ENCODE measurements at places on chromosomes 6 and 20. TPM values are rescaled to one million over a fixed set of nuclear protein-coding genes. Genes with fewer than 3 reads are reported as not detected.

Gene RHAG
- 0.59 TPM for total RNA-seq

- no peaks in the 10 kb centered on the region for H3K4me1 ChIP-seq
- H3K4me3 ChIP-seq = no peak overlapping the region
- H3K27ac ChIP-seq = no peak overlapping the region
Observed at GRCh38 chr6:120871416-120872261, 462.6 kb downstream of the TBC1D32 start.

GRCh38 chr6:89458704-89459103 is 25.8 kb downstream of the ANKRD6 start:
- H3K4me1 ChIP-seq = no peaks in the 10 kb centered on the region
- H3K36me3 ChIP-seq = no peaks in the 10 kb centered on the region
- no peak overlapping the region for H3K27ac ChIP-seq
- no peaks in the 10 kb centered on the region for H3K27me3 ChIP-seq
- DNase-seq = no peak
- no peak overlapping the region for H3K4me3 ChIP-seq

- DNase-seq = no peak
- no peaks in the 10 kb centered on the region for H3K27me3 ChIP-seq
- no peak overlapping the region for H3K27ac ChIP-seq
- no peak overlapping the region for H3K4me3 ChIP-seq
- H3K4me1 ChIP-seq = no peaks in the 10 kb centered on the region
Observed at GRCh38 chr6:124551711-124552233, 410.5 kb upstream of the RNF217 start.

GRCh38 chr6:163389354-163389753 is 25.2 kb upstream of the QKI start:
- no peak overlapping the region for H3K27ac ChIP-seq
- no peak for DNase-seq
- no peak overlapping the region for H3K4me3 ChIP-seq
- no peaks in the 10 kb centered on the region for H3K4me1 ChIP-seq

Measured in tibial nerve (tissue), 4 donors.